ENCODE measurements at places on chromosomes 16 and 17.

- no peak for DNase-seq
Measured at GRCh38 chr16:78611318-78611717, 511.9 kb downstream of the WWOX start.

DNA sequence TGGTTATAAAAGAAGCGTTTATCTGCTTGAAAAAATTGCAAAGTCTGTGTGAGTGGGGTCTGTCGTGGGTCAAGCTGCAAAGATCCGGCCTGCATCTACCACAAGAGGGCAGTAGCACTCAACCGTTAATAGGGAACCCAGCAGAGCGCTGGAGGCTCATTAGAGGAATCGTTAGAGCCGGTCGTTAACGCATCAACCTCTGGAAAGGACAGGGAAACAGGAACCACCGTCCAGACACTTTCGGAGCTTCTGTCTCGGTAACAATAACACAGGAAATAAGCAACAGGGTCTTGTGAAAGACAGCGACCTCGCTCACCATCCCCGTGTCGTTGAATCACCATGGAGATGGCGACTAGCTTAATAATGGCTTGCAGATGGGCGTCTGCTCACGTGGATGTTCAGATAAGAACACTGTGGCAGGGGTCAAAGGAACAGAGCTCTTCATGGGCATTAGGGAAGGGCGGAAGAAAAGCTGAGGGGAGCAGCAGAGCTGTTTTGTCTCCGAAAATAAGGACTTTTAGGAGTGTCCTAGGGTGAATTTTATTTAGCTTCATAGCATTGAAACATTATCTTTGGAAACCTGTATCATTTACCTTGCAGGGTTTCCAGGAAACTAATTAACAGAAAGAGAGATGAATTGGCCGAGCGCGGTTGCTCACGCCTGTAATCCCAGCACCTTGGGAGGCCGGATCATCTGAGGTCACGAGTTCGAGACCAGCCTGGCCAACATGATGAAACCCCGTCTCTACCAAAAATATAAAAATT, 11.9 kb upstream of the NSRP1 start:
- DNase-seq, result peak; percentile 45

- DNase-seq, result no peak
Measured at GRCh38 chr16:15141586-15141985, 47.5 kb upstream of the RRN3 start.

GRCh38 chr17:42276609-42277341, 584 bp upstream of the STAT5B start:
- no peak for DNase-seq

GRCh38 chr17:38558728-38559050, 47.1 kb downstream of the SRCIN1 start:
- no peak for DNase-seq

DNA sequence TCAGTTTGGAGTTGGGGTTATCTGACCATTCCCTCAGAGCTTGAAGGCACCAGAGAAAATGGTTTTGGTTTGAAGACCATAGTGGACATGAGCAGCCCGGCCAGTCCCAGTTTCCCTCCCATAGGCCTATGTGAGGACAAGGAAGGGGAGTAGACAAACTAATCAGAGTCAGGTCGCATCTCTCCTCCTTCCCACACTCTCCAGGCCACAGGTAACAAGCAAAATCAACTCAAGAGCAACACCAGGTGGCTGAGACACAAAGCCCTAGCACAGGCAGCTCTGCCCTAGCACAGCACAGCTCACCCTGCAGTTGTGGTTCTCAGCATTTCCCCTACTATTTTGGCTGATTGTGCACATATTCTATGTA, 7.2 kb downstream of the SUPT4H1 start:
- DNase-seq, result peak; percentile 53

GRCh38 chr16:3401719-3402397, 843 bp downstream of the ZNF174 start:
- DNase-seq, result no peak

DNA sequence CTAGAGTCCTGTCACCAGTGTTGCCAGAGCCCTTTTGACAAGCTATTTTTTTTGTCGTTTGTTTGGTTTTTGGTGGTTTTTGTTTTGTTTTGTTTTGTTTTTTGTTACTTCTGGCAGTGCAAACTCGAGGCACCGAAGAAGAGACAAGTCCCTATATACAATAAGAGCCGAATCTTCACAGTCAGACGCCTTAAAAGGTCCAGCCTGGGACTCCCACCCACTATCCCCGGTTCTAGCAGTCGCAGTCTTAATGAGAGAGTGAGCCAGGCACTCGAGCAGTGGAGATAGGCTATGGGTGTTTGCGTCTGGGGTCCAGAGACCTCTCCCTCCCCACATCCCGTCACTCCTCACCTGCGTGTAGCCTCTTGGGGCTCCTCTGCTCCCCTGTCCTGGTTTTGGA, 1.9 kb downstream of the OR1F1 start:
- no peak for DNase-seq

DNA sequence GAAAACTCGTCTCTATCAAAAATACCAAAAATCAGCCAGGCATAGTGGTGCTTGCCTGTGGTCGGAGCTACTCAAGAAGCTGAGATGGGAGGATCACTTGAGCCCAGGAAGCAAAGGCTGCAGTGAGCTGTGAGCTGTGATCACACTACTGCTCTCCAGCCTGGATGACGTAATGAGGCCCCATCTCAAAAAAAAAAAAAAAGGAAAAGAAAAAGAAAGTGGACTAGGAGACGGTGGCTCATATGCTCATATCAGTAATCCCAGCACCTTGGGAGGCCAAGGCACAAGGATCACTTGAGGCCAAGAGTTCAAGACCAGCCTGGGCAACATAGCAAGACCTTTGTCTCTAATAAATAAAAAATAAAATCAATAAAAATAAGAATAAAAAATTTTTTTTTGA, 8.8 kb upstream of the SUMO2 start:
- DNase-seq, result no peak
